Skeletal muscle cell (primary cell): ENCODE measurements at places on chromosomes 2 and 18.

GRCh38 chr2:17363846-17364245, 154.4 kb downstream of the RAD51AP2 start:
- no peak for DNase-seq

GRCh38 chr2:182628916-182629315, 87.1 kb upstream of the DNAJC10 start:
- DNase-seq = no peak

- DNase-seq = no peak
Observed at GRCh38 chr18:31101183-31102024, 817 bp downstream of the DSC2 start.

DNA sequence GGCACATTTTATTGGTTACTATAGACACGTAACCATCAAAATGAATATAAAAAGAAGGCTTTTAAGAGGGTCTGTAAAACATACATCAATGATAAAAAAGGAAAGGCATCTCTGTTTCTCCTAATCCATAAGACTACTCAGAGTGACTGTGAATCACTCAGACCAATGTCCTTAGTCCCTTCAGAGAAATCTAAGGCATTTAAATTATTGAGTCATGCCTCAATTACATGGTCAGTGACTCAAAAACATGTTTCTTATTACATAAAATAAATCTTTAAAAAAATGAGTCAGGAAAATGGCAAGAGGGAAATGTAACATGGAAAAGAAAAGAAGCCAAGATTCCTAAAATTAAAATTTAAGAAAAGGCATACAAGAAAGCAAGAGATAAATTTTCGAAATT, 146.6 kb downstream of the ERBB4 start:
- DNase-seq = no peak

DNA sequence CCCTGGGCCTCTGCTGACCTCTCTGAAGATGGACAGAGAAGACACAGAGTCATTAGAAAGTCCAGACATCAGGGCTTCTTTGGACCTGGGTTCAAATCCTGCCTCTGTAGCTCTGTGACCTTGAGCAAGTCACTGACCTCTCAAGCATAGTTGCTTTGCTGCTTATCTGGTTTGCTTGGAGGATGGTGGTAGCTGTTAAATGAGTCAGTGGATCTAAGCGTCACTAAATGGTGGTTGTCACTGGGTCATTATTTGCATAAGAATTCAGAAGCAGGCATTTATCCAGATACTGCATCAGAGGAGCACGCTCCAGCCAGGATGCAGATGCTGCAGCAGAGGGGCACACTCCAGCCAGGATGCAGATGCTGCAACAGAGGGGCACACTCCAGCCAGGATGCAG, 229.2 kb downstream of the GLI2 start:
- no peak for DNase-seq

DNA sequence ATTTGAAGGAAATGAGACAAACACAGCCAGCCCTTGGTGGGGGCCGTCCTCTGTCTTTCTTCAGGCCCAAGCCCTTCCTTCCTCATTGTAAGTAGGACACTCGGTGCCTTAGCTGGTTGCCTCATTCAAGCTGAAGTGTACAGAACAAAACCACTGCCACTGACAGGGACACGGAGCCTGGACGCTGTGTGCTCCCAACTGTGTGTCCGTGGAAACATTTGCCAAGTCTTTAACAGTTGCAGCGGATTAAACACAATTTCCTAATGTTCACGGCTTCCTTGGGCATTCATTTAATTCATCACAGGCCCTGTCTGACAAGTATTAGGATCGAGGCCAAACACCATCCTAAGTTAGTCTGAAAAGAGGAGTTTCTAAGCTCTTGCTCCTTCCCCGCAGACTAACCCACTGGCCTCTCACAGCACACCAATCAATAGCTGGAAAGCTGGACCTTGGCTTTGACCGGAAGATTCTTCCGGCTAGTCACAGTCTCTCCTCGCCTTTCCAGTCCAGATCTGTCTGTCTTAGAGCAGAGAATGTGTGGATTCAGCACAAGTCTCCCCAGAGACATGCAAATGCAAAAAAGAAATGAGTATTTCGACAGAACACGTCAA, 68.7 kb upstream of the ACSL3 start:
- no peak for DNase-seq

DNA sequence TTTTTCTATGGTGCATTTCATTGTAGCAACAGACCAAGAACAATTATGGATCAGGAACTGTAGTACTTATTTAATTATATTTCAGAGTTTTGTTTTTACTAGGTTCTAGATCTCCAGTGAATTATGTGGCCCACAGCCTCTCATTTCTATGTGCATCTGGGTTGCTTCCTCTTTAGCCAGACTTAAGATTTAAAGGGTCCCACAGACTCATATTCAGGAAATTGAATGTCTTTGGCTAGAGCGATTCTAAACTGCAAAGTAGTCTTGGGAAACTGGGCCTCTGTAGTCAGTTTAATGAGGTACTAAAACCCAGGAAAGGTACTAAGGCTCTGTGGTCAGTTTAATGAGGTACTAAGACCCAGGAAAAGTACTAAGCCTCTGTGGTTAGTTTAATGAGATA, 94.4 kb downstream of the LYPD6B start:
- no peak for DNase-seq
